Stimulated activated CD8-positive, alpha-beta memory T cell treated with anti-CD3 and anti-CD28 coated beads, Interleukin-4, amount 100 ng/mL, for 4 hours (primary cell): ENCODE measurements at places on chromosomes 2 and 18.

- DNase-seq: no peak
Measured at GRCh38 chr2:186516396-186516795, 30.3 kb downstream of the ZC3H15 start.

GRCh38 chr2:225581135-225581534, 181.6 kb downstream of the NYAP2 start:
- DNase-seq: no peak

GRCh38 chr2:120832296-120833070, 96.8 kb downstream of the GLI2 start:
- no peak for DNase-seq

DNA sequence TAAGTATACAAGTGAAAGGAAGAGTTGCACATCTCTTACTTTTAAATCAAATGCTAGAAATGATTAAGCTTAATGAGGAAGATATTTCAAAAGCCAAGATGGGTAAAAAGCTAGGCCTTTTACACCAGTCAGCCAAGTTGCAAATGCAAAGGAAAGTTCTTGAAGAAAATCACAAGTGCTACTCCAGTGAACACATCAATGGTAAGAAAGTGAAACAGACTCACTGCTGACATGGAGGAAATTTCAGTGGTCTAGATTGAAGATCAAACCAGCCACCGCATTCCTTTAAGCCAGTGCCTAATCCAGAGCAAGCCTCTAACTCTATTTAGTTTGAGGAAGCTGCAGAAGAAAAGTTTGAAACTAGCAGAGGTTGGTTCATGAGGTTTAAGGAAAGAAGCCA, 79.1 kb downstream of the RBBP8 start:
- no peak for DNase-seq

GRCh38 chr2:65554765-65555591, 122.6 kb upstream of the SPRED2 start:
- no peak for DNase-seq
